ENCODE measurements at places on chromosomes 11 and 22.

GRCh38 chr11:1389932-1390568 is at the start of gene BRSK2:
Gene BRSK2, plus strand, starts transcription at chr11:1389934. Its CDS starts 351 bp downstream, at chr11:1390285.
- no peak for DNase-seq

DNA sequence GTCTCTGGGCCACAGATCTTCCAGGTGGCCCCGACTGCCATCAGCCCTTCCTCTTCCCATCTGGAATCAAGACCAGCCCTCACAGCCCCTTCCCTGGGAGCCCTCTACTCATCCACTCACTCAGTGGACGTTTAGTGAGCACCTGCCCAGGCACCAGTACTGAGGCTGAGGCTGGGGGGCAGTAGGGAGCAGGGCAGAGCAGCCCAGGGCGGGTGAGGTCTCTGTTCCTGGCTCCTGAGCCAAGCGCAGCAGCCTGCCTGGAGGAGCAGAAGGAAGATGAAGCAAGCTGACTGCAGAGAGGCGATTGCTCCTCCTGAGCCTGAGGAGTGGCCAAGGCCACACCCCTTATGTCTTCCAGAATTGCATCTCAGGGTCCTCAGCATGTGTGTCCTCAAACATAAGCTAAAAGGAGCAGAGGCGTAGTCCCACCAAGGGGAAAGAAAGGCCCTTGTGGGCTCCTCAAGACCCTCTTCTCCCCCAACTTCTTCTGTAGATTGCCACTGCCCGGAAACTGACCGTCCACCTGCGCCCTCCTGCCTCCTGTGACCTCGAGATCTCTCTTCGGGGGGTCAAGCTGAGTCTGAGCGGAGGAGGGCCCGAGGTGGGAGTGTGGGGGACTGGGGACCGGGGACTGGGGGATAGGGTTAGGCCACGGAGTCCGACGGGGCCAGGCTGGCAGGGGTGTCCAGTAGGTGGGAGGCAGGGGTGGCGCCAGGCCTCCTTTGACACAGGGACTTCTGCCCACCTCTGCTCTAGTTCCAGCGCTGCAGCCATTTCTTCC is 5.8 kb downstream of the MAPK8IP2 start:
- no peak for DNase-seq

- DNase-seq = no peak
Measured at GRCh38 chr11:121487191-121487590, 34.4 kb upstream of the SORL1-AS1 start.

GRCh38 chr11:81869351-81870065 is 864.2 kb downstream of the FAM181B start:
- DNase-seq = peak; percentile 41

DNA sequence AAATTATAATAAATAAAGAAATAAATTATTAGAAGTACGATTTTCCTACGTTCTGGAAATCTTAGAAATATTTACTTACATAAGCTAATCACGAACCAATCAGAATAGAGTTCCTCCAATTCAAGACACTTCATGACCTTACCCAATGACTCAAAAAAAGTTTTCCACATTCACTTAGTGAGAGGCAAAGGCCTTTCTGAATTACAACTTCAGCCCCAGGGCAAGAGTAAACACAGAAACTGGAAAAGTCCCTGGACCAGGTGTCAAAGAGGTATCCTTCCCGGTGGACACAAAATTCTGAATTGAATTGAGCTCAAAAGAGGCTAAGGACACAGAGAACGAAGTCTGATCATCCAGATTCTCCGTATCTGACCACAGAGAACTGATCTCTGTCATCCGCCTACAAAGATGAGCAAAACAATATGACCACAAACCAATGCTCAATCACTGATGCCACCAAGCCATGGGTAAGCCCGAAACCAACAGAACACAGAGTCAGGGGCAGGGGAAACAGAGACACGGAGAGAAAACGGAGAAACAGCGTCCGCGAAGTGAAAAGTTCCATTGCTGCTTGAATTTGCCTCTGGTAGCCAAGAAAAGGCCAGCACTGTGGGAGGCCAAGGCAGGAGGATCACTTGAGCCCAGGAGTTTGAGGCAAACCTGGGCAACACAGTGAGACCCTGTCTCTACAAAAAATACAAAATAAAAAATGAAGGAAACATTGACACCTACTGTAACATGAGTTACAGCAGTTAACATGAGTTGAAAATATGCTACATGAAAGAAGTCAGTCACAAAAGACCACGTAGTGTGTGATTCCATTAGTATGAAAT is 6.8 kb downstream of the BID start:
- DNase-seq = no peak

GRCh38 chr11:130773244-130773820 is 142.9 kb downstream of the SNX19 start:
- no peak for DNase-seq

GRCh38 chr22:41324821-41325528 is 23.6 kb downstream of the ZC3H7B start:
- no peak for DNase-seq

DNA sequence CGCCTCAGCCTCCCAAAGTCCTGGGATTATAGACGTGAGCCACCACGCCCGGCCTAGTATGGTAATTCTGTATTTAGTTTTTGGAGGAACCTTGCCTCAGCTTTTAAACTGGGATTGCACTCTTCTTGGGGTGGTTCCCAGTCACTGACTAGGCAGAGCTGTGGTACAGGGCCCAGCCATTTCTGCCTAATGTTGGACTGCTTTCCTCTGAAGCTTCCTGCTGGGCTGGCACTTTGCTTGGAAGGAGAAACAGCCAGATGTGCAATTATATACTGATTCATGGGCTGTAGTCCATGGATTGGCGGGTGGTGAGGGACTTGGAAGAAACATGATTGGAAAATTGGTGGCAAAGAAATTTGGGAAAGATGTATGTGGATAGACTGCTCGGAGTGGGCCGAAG is 17.6 kb upstream of the MCHR1 start:
- DNase-seq = no peak

DNA sequence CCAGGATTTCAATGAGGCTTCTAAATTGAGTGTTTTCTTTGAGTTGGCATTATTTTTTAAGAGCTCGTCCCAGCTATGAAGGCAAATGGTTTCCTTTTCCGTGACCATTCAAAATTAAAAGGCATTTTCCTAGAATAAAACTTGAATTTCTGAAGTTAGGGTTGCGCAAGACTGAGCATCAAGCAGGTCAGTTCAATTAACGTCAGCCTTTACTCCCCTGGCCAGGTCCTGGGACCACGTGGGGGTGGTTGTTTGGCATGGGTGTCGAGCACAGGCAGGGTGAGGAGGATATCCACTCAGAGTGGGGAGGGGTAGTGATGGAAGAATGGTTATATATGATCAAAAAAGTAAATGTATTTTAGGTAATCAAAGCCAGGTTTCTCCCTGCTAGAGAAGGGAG is 43.4 kb upstream of the TSKU start:
- DNase-seq = no peak

DNA sequence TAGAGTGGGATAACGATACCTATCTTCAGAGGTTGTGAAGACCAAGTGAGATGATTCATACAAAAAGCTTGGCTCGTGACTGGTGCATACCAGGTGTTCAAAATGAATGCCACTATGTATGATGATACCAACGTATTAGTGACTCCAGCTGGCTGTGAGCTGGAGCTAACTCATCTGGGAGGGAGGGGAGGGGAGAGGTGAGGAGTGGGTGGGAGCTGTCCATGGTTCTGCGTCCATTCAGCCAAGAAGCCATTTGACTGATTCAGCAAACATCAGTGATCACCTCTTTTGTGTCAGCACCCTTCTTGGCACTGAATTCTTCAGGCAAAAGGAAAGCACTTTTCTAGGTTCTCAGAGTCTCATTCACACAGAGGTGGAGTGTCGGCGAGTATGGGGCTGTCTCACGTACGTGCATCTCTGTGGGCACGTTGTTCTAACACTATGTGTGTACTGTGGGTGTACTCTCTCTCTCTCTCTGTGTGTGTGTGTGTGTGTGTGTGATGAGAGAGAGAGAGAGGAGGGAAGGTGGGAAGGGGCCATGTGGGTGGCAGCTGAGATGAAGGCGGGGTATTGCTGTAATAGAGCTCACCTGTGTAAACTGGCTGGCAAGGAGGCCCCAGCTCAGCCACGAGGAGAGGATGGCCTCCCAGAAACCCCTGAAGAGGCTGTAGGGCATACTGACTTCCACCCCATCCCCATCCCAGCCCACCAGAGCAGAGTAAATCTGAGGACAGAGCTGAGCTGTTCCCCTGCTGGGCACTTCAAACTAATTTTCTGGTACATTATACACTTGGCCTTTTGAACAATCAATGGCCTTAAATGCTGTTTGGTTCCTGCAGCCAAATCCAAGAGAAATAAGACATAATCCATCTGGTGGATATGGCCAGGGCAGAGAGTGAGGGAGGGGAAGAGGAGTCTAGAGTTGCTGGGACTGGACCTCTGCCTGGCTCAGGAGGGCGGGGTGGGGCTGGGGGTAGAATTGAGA is 96.1 kb upstream of the THY1 start:
- DNase-seq = no peak

GRCh38 chr11:112655371-112655770 is 305.8 kb upstream of the NCAM1 start:
- no peak for DNase-seq

- no peak for DNase-seq
Measured at GRCh38 chr11:116454020-116454645, 318.7 kb downstream of the BUD13 start.

GRCh38 chr11:12811861-12812260 is 137.6 kb downstream of the TEAD1 start:
- DNase-seq = no peak

DNA sequence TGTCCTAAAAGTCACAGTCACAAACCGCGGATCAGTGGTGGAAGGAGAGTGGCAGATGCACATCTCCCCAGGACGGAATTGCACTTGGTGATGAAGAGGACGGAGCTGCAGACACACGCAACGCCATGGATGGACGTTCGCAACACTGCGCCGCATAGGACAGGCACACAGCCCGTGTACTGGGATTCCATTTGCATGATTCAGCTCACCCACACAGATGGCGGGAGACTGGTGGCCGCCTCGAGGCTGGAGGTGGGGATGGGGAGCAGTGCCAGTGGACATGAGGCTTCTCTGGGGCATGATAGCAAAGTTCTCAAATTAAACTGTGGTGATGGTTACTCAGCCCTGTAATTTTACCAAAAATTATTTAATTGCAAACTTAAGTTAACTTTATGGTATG is 37.4 kb downstream of the DUSP8 start:
- DNase-seq = no peak

- no peak for DNase-seq
Measured at GRCh38 chr22:44068422-44069191, 44.5 kb downstream of the PARVB start.

GRCh38 chr11:5929571-5930368 is 12.3 kb upstream of the OR56A3 start:
- no peak for DNase-seq

- no peak for DNase-seq
Measured at GRCh38 chr11:35321532-35322317, 97.6 kb downstream of the SLC1A2 start.

- no peak for DNase-seq
Measured at GRCh38 chr11:104700609-104701008, 197.7 kb downstream of the CASP12 start.

- no peak for DNase-seq
Measured at GRCh38 chr22:44878483-44879300, 126.3 kb downstream of the ARHGAP8 start.

DNA sequence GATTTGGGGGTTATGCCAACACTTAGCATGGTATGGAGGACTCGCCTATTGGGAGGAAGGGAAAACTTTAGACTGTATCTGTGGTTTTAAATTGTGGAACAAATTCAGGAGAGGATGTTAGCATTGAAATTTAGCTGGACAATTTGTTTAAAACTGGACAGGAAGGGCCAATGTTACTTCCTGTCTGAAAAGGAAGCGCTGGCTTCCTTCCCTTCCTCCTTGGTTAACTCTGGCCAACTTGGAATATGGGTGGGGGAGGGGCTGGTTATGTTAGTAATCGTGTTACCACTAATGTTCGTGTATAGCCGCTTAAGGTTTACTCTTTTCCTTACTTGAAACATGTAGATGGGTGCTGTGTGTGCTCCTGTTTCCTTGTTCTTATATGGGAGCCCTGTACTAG is 13.9 kb downstream of the CTNND1 start:
- DNase-seq = no peak

DNA sequence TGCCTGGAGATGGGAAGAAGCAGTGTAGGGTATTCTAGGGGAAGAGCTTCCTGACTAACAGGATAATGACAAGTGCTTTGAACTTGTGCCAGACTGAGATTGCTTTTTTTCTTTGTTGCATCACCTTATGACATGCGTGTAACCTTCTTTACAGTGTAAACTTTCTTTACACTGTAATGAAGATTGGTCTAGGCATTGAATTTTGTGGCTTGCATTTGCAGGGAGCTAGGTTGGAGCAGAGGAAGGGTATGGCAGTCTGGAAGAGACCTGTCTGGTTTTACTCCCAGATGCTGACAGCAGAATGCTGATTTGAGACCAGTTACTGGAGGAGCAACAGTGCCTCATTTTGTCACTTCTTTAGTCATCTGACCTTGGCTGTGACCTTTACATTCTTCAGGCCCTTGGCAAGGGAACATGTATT is 5.6 kb downstream of the DDB2 start:
- DNase-seq = no peak

DNA sequence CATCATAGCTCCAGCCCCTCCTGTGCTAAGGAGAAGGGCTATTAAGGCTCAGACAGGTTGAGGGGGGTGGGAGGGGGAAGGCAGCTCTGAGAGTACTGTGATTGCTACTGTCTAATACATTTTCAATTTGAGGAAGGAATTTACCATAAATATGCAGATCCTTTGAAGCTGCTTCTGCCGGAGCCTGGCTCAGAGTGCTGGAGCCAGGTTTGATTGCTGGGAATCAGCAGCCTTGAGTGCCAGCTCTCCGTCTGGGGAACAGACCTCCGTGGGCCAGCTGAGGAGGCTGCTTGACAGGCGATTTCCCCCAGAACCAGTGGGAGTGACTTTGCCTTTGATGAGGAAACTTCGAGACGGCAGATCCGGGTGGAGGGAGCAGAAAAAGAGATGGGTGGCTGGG is 141.7 kb upstream of the TBCEL start:
- DNase-seq = no peak

DNA sequence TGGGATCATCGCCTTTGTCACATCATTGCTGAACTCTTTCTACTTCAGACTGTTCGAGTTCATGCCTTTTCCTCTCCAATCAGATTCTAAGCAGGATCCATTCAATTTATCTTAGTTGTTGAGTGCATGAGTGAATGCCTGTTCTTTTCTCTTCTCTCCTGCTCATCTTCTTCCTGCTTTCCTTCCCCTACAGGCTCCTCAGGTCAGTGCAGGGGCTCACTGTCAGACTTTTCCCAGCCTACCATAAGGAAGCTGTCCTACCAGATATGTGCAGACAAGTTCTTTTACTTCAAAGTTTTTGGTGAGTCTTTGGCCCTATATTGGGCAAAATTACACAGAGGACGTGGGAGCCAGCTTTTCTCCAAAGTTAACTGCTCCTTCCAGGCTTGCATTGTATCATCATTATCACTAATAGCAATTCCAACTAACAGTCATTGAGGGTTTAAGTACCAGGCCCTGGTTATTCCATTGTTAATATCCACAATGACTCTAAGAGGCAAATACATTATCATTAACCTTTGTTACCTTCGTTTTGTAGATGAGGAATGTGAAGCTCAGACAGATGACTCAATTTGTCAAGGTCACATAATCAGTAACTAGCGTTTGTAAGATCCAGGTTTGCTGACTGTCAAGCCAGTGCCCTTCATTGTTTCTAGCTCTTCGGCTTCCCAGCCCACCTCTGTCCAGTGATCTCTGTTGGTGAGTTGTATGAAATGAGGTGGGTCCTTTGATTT is 30.4 kb downstream of the OR6Q1 start:
- DNase-seq = no peak

- no peak for DNase-seq
Measured at GRCh38 chr22:26161746-26162145, 7.5 kb upstream of the SEZ6L start.

- DNase-seq = no peak
Measured at GRCh38 chr11:115469361-115469760, 34.9 kb downstream of the CADM1 start.
